ENCODE measurements at places on chromosomes 2 and 18. TPM values are rescaled to one million over a fixed set of nuclear protein-coding genes. Genes with fewer than 3 reads are reported as not detected.

- DNase-seq: no peak
Measured at GRCh38 chr18:35695384-35695783, 113.8 kb downstream of the GALNT1 start.

GRCh38 chr18:4842287-4842686, 354.8 kb downstream of the AKAIN1 start:
- no peak for DNase-seq

Gene TP53I3
- polyA plus RNA-seq: 39.8 TPM

Gene DSG1
- not detected for polyA plus RNA-seq
